Stimulated activated CD8-positive, alpha-beta memory T cell treated with anti-CD3 and anti-CD28 coated beads, Interleukin-7, amount 100 ng/mL, for 4 hours (primary cell): ENCODE measurements at places on chromosomes 11 and 22.
A peak's percentile ranks its signal among the peaks of the same experiment; 100 is the strongest.

DNA sequence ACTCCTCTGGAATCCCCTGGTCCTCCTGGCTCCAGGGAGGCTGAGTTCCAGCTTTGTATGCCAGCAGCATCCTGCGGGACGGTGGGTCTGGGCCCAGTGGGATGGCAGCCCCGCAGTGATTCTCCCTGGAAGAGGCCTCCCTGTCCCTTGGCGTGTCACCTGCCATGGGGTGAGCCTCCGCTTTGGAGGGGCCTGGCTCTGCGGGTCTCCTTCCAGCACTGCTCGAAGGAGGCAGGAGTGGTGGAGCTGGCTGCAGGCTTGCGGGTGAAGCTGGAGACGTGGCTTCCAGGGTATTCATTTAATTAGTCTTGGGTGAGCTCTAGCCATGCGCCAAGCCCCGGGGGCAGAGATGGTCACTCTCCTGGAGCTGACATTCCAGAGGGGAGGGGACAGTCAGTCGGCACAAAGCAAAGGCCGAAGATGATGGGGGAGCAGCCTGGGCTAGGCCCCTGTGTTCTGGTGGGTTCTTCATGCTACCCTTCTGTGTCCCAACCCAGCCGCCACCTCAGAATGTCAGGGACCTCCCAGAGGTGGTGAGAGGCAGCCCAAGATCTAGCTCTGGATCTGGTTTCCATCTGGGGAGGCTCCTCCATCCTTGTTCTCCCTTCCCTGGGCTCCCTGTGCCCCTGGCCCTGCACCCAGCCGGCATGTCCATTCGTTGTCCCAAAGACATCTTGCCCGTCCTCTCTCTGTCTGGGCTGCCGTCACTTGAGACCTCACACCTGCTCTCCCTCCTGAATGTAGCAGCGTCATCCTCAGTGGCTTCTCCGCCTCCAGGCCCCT lies 1332.5 kb downstream of the BRD1 start:
- DNase-seq, result no peak

GRCh38 chr11:35326266-35326879 lies 93.0 kb downstream of the SLC1A2 start:
- DNase-seq, result no peak

DNA sequence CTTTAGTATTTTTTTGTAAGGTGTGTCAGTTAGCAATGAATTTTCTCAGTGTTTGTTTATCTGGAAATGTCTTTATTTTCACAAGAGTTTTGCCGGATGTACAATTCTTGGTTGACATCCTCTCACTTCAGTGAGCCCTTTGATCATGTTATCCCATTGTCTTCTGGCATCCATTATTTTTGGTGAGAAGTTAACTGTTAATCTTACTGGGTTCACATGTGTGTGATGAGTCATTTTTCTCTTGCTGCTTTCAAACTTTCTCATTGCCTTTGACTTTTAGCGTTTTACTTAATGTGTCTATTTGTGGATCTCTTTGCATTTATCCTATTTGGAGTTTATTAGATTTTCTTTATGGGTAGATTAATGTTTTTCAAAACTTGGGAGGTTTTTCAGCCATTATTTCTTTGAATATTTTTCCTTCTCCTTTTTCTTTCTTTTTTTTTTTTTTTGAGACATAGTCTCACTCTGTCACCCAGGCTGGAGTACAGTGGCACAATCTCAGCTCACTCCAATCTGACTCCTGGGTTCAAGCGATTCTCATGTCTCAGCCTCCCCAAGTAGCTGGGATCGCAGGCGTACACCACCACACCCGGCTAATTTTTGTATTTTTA lies 100.5 kb upstream of the RRM1 start:
- no peak for DNase-seq

GRCh38 chr22:42860968-42861367 lies 3.9 kb upstream of the ARFGAP3 start:
- no peak for DNase-seq

GRCh38 chr11:58609723-58610122 lies 12.7 kb upstream of the CNTF start:
- DNase-seq, result no peak

GRCh38 chr22:36267058-36267457 lies 14.1 kb downstream of the APOL1 start:
- no peak for DNase-seq

DNA sequence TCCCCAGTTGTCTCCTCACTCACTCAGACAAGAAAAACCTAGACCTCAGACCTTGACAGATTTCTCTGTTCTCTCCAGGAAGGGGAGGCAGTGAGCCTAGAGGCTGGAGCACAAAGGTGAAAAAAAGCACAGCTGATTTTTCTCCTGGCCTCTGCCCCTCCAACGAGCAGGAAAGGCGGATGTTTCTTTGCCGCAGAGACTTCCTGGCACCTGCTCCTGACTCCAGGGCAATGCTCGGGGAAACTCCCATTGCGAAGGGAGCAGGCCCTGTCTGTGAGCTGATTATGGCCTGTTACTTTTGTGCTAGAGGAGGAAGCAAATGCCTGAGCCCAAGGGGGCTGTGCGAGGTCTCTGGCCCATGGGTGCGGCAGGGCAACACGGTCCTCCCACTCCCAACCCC lies 25.4 kb downstream of the MS4A10 start:
- DNase-seq, result no peak

DNA sequence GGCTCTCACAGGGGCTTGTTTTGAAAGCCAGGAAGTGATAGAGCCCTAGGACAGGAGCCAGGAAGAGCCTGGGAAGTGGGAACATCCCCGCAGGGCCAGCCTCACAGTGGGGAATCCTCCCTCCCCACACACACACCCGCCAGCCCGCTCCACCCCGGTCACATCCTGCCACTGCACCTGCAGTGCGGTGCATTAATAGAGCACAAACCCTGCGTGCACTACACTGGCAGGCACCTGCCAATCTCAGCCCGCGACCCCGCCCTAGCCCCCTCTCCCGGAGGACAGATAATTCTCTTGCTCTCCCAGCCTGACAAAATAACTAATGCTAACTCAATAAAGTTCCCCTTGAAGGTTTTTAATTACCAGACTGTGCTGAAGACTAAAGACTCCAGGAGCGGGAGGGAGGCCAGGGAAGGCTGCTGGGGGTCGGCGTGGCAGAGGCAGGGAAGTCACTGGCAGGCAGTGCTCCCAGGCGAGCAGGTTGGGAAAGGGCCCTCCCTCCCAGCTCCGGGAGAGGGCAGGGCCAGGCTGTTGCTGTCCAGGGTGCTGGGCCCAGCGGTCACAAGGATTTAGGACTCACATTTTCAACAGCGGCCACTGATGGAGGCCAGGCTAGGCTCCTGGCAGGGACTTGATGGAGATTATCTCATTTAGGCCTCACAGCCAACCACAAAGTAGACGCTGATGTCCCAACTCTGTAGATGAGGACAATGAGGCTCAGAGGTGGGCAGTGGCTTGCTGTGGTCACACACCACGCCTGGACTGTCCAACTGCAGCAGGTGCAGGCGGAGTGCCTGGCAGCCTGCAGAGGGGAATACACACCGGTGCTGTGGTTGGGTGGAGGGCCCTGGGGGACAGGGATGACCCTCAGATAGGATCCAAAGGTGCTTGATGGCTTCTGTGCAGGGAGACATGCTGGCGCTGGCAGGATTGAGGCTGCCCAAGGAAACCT lies 23.9 kb upstream of the TCF20 start:
- no peak for DNase-seq

DNA sequence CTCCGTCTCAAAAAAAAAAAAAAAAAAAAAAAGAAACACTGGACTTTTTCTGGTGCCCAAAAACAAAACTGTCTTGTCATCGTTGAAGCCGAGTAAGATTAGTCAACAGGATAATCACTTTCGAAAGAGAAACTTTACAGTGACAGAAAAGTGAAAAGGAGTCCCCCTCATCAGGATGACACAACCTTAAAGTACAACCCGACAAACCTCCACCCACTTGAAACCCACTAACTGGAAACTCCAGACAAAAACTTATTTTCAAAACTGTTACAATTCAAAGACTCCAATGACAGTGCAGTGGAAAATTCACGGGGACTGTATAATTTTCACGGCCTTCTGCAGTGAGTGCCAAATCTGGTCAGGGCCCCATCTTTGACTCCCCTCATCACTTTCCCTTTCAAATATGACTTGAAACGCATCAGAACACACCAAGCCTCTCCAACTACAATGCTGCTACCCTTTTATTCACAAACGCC lies 1.3 kb downstream of the DENND5A start:
- DNase-seq, result peak; percentile 37

- no peak for DNase-seq
Measured at GRCh38 chr22:24442352-24442744, 14.9 kb downstream of the ADORA2A start.

DNA sequence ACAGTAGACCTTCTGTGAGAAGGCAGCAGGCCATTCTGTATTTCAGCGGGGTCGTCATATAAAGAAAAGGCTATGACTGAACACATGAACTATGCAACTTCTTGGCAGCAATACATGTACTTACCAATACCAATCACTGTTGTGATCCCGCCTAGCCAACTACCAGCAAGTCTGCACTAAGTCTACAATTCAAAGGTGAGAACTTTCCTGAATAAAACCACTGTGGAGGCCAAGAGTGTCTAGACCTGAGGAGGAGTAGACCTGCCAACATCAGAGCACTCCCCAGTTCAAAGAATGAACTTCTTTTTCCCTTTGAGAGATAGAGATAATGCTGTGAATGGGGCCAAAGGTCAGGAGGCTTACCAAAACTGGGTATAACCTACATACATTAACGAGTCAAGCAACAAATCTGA lies 108.2 kb downstream of the SIK3 start:
- no peak for DNase-seq

DNA sequence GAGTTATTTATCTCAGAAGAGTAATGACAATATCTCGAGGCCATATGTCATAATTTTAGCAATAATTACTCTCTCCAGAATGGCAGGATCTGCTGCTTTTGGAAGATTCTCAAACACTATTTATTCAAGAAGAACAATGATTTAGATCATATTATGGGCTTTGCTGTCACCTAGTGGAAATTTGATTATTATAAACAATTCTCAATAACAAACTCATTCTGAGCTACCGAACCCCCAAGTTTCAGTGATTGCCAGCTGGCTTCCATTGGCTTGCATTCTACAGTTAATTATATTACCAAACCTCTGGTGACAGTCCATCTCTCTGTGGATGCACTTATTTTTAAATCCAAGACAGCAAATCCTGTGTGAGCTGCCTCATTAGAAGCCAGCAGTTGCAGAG lies 27.9 kb upstream of the SLC36A4 start:
- DNase-seq, result no peak

DNA sequence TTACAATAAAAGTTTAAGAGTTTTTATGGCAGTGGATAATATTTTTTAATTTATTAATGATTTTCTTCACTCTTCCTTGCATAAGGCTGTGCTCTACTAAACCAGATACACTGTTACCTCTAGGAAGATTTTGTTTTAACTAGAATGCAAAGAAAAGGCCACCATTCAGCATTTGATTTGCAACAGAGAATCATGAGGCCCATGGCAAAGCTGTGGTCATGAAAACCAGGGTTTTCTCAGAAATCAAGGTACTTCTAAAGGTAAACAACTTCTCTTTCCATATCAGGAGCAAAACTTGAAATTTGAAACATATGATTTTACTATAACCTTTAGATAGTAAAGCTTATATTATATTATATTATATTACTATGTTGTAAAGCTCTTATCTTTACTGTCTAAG lies 94.4 kb downstream of the FAM76B start:
- DNase-seq, result no peak

DNA sequence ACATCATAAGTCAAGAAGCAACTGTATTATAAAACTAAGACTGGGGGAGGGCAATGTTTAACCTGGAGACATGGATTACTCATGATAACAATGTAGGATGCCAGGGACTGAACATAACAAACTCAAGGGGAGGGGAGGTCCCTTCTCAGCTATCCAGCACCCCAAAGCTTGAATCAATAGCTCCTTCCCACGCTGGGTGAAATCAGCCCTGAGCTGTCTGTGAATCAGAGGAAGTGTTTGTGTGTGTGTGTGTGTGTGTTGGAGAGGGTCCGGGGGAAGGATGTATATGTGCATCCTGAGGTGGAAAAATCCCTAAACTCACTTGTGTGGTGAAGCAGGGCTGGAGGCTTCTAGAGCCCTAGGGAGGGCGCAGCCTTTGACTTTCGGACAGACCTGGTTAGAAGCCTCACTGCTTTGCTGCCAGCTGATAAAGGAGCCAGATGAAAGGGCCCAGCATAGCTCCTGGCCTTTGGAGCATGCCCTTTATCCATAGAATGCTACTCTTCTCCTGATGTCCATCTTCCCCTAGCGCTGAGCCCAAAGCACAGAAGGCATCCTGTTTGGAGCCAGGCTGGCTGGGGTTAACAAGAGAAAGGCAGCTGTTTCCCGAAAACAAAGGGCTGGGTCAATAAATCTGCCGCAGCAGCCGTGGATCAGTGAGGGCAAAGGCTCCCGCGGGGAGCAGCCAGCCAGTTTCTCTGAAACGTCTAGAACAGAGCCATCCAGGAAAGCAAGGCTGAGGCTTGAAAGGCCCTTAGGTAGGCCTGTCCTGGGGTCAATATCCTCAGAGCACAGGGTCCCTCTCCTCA lies 35.8 kb downstream of the TNKS1BP1 start:
- no peak for DNase-seq

- DNase-seq, result no peak
Measured at GRCh38 chr11:120180551-120181232, 30.1 kb upstream of the OAF start.

DNA sequence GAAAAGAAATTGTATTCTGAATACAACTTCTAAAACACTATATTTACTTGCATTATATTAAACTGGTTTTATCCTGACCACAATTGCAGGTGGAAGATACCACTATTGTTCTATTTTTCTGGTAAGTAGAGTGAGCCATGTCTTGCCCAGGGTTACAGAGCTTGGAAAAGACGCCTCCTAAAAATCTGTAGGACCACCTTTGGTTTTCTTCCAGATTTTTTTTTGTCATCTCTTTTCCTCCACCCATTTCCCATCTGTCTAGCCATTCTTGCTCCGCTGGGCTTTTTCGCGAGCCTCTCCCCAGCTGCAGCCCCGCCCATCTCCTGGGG lies 294 bp upstream of the MTMR3 start:
- DNase-seq, result no peak

DNA sequence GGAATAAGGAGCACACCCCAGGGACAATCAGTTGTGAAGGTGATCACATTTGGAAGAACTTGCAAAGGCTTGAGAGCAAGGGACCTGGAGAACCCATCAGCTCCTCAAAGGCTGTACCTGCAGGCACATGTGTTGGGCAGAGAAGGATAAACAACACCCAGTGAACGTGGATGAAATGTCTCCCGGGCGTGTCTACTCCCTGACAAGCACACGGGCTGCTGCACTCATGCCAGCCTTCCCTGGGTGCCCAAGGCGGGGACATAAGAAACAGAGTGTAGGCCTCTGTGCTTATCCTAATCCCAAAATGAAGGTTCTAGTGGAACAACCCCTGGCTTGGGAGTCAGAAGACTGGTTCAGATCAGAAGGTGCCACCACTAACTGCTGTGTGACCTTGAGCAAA lies 46.7 kb downstream of the DSCAML1 start:
- DNase-seq, result no peak

DNA sequence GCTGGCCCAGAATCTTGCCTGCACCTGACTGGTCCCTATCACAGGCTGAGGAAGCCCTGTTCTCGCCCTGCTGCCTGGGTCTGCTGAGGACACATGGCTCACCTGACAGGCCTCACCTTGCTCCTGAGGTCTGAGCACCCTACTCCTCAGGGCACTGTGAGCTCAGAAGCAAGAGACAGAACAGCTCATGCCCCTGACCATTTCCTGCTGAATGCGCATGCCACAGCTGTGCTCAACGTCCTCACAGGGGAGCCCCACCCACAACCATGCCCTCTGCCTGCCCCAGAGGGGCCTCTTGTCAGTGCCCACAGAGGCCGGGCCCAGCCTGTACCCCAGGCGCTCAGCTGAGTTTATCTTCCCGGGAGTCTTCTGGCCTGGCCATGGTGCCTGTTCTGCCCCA lies 2.8 kb upstream of the TSPO start:
- no peak for DNase-seq
